ENCODE measurements at places on chromosomes 12 and 14.

DNA sequence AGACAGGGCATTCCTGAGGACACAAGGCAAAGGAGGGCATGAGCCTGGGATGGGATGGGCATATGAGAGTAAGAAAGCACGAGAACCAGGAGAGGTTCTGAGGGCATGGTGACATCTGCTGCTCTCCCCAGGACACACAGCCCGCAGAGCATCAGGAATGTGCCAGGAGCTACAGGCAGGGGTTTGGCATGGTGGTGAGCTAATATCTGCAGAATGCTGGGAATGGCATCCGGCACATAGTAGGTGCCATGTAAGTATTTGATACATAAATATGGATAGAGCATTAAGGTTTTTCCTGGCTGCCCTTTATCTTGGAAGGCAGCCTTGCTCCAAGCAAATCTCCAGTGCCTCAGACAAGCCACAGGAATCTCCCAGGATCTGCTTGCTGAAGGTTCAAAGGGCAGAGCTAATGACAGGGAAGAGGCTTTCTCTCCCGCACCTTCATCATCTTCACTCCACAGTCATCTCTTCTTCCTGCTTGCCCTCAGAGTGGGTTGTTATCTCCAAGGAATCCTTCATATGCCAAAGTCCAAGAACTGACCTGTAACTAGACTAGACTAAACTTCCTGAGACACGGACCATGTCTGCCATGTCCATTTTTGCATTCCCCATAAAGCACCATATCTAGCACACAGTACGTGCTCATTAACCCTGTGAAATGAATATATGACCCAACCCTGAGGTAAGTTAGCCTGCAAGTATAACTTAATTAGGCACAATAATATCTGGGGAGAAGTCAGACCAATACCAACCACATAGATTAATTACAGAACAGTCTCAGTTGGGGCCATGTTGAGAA is 62.0 kb upstream of the SCN8A start:
- DNase-seq: no peak

DNA sequence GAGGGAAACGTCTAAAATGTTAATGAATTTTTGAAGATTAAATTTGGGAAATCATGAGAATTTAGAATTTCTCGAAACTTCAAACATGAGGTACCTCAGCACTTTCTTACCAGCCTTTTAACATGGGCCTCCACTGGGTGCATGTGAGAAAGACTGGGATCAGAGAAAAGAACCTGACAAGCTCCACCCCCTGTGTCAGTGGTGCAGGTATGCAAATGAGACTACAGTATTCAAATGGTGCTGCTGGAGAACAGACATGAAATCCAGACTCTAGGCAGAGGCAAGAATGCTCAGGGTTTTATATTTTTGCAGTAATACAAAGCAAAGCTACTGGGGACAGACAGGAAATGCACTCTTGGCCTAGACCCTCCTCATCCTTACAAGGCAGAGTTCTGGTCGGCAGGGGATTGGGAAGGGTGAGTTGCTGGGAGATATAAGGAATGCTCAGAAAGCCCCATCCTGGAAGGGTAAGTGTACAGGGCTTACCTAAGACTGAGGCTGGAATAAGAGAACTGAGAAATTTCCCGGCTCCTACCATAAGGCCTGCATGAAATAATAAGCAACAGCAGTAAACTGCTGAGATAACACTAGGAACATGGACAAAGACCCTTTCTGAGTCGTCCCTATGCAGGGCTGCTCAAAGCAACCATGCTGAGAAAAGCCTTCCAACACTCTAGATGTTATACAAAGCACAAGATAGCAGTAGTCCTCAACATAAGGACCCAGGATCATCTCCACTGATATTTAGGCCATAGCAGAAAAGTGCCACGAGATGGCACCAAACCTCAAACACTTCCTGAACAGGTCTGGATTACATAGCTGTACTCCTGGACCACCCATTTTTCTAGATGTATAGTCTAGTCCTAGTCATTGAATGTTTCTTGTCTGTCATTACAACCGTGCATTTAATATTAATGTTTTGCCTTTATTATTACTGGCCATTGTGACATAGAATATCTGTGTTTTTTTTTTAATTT is 260.8 kb downstream of the RASSF9 start:
- DNase-seq: no peak

DNA sequence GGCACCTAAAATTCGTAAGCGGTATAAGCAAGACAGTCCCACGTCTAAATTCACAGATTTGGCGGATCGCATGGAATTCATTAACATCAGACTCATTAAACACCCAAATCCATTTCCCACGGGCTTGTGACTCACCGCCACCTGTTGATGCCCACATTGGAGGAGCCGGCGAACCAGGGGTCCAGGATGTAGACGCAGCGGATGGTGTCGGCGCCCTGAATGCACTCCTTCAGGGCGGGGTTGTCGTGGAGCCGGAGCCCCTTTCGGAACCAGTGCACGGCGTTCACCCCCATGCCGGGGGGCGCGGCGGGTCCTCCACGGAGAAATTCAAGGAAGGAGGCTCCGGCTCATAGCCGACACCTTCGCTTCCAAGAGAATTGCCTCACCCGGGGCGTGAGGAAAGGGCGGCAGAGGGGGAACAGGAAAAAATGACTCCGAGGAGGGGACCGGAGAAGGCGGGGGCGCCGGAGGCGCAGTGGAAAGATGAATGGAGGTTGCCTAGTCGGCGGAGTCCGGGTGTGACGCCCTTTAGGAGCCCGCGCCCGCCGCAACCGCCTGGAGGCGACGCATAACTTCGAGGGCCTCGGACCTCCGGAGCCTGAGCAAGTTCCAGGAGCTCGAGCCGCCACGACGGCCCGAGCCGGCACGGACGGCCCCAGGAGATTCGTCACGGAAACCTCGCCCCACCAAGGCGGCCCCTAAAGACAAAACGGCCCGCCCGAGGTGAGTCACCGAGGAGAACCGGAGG is 506 bp downstream of the CRY1 start:
- peak; percentile 75 for DNase-seq

- DNase-seq: no peak
Measured at GRCh38 chr12:70895956-70896355, 24.6 kb downstream of the PTPRR start.

DNA sequence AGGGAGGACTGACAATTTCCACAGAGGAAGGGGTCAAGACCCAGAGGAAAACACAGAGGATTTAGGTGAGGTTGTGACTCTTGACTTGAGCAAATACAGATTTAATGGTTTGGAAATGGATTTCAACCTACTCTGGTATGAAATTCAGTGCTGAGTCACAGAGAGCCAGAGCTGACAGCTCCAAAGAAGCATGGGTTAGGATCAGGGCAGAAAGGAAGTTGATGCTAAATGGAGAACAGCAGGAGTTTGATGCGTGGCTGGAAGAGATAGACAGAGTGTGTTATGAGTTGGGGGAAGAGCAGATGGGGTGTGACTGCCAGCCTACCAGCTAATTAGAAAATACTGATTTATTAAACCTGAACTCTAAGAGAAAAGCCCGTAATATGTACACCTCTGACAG is 272.6 kb downstream of the FOXG1 start:
- no peak for DNase-seq

- DNase-seq: no peak
Measured at GRCh38 chr12:10196210-10196609, 16.5 kb upstream of the GABARAPL1 start.

- no peak for DNase-seq
Measured at GRCh38 chr12:78385541-78385940, 479.0 kb upstream of the SYT1 start.

- DNase-seq: no peak
Measured at GRCh38 chr14:32720927-32721326, 217.8 kb upstream of the NPAS3 start.

- no peak for DNase-seq
Measured at GRCh38 chr14:88852632-88853031, 28.2 kb downstream of the TTC8 start.

- no peak for DNase-seq
Measured at GRCh38 chr14:78355109-78355508, 184.9 kb downstream of the NRXN3 start.

Measured in CD14-positive monocyte (primary cell).